NCI-H1092 (cell line): ENCODE measurements at places on chromosomes 6 and 20.

DNA sequence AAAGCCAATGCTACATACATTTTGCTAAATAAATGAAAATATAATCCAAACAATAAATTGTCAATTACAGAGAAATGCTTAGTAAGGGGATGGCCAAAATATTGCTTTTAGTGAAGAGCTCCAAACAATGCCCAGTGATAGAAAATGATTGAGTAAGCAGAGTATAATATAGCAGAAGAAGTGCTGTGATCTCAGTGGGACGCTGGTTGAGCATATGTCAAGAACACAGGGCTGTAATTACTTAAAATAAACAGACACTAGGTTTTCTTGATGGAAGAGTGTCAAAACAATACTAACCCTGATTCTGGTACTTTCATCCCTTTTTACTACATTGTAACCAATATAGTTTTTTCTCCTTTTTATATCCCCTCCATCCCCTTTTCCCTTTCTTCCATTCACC, 150.3 kb downstream of the GRIK2 start:
- DNase-seq = no peak

GRCh38 chr6:45687570-45687969, 309.8 kb upstream of the SUPT3H start:
- no peak for DNase-seq

DNA sequence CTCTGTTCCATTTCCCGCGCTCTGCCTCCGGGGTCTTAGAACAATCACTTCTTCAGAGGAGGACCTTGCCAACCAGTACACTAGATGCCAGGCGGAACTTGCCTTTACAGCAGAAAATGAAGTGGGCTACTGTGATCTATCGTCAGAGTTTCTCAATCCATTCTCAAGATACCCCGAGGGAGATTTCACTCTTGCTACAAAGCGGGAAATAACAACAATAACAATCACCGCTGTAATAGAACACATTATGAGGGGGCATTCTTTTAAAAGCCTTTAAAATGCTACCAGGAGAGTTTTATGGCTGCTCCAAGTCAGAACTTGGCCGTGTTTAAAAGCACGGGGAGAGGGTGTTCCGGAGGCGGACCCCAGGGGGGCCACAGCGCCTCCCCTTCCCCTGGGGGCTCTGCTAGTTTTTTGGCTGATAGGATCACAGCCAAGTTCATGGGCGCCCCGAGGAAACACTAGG, 617.0 kb upstream of the AGPAT4 start:
- no peak for DNase-seq

GRCh38 chr20:19888269-19888671, 128.9 kb upstream of the NAA20 start:
- DNase-seq = peak; percentile 73

- DNase-seq = no peak
These were observed 42.9 kb upstream of the BHLHE23 start for GRCh38 chr20:63049561-63050221.

- no peak for DNase-seq
These were observed 11.8 kb upstream of the ZNF76 start for GRCh38 chr6:35247642-35248231.

DNA sequence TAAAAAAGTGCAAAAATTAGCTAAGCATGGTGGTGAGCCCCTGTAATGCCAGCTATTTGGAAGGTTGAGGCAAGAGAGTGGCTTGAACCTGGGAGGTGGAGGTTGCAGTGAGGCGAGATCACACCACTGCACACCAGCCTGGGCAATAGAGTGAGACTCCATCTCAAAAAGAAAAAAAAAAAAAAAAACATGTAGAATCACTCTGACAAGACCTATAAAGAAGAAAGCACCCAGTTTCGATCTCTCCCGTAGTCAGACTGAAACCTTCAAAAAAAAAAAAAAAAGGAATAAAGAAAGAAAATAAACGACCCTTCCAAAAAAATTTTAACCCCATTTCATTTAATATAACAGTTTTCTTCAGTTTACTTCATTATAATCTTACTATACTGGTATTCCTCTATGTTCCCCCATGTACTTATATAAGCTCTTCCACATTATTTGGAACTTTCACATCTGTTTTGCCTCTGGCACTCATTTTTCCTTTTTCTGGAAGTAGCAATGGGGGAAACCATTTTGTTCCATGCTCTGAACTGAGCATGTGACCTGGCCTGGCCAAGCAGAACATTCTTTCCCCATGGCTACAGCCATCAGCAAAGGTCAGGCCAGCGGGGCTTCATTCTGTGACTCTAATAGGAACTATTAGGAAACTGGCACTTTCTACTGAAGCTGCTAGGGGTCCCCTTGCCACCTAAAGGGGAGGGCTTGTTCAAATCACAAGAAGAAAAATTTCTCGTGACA, 9.6 kb downstream of the SLC18B1 start:
- DNase-seq = no peak

GRCh38 chr6:158909938-158910337, 90.1 kb downstream of the RSPH3 start:
- no peak for DNase-seq

GRCh38 chr20:17225851-17226409, 910 bp upstream of the PCSK2 start:
- DNase-seq = peak; percentile 33

- DNase-seq = no peak
These were observed 27.8 kb upstream of the RPL7L1 start for GRCh38 chr6:42851599-42851998.

DNA sequence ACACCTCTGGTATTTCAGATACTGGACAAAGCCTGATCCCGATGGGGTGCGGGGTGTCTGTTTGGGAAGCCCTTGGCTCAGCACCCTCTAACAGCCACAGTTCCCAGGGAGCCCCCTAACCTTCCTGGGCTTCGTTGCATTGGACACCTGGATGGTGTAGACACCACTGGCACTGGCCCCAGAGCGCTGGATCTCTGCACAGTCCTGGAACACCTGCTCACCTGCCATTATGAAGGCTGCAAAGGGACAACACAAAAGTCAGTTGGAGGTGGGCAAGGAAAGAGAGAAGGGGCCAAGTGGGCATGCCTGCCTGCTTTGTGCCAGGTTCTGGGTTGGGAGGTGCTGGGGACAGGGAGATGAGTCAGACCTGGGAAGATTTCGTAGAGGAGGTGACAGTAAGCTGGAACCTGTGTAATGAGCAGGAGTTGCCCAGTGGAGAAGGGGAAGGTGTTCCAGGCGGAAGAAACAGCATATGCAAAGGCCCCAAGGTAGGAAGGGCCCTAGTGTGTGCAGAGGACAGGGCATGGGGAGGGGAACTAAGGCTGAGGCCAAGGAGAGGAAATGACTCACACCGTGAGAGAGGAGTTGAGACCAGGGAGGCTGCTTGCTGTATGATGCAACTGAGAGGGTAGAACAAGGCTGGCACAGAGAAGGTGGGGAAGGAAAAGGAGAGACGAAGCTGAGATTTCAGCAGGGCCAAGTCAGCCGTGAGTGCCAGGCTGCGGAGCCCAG, 34.9 kb downstream of the ANGPT4 start:
- DNase-seq = no peak
